NCI-H1930 (cell line): ENCODE measurements at places on chromosomes 12 and 14.

DNA sequence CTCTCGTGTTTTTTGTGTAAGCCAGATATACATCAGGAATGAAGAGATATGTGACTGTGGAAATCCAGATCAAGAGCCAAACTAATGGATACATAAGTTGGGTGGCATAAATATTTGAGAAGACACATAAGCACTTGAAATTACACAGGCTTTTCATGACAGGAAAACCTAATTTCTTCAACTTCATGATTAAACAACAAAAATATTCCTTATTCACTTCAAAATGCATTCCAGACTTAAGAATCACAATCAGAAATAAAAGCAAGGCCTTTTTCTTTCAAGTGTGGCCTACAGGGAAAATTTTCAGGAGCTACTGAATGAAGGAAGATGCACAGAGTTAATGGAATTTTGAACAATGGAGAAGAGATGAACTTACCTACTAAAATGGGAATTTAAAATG lies 515.6 kb downstream of the FOXG1 start:
- no peak for DNase-seq

GRCh38 chr12:11834104-11834812 lies 184.8 kb downstream of the ETV6 start:
- DNase-seq = no peak

DNA sequence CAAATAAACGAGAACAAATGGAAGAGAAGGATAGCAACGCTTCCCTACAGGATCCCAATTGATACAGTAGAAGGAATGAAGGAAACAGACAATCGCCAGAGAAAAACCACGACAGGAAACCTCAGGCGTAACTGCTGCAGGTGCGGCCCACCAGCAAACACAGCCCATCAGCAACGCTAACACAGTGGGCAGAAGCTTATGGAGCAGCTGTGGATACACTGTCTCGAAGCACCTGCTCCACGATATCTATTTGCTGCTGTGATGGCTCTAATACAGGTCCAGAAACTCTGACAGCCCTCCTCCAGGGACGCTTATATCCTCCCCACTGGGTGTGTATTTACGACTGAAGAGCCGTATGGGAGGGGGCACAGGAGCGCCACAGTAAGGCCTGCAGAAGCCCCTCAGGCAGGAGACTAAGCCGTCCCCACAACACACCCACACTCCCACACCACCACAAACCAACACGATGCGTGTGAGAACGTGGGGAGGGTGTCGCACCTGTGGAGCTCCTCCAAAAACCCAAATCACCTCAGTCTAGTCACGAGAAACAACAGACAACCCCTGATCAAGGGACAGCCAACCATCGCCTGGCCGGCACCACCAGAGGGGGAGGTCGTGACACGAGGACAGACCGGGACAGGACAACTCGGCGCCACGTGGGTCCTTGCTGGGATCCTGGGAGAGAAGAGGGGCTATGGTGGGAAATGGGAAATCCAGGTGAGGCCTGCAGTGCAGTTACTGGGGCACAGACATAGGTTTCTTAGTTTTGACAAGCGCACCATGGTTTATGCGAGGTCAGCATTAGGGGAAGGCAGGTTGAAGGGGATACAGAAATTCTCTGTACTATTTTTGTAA lies 24.0 kb downstream of the POLE start:
- DNase-seq = no peak

DNA sequence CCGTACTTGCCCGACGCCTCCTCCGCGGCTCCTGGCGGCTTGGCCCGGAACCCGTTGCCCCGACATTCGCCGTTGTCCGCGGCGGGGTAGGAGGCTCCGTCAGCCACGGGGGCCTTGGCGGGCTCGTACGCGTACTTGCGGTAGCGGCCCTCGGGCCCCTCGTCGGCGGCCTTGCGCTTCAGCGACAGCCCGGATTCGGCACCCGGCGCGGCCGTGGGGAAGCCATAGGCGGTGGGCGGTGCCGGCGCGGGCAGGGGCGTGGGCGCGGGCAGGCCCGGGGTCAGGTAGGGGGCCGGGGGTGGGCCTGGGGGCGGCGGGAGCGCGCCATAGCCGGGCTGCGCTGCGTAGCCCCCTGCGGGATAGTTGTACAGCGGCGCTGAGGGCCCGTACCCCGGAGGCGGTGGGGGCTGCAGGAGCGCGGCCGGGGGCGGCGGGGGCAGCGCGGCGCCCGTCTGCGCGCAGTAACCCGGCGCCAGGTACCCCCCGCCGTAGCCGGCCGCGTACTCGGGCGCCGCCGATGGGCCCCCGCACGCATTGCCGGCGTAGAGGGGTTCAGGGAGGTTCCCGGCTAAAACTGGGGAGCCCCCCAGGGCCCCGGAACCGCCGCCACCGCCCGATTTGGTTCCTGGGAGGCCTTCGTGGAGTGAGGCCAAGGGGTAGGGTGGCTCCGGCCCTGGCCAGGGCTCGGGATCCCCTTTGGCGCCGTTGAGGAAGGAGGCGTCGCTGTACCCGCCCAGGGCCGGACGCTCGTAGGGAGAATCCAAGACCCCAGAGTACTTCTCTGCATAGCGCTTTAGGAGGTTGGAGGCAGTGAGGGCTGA lies 26.9 kb downstream of the FIGNL2 start:
- DNase-seq = no peak

- DNase-seq = no peak
Measured at GRCh38 chr12:12115514-12115913, 44.8 kb downstream of the BCL2L14 start.

- DNase-seq = no peak
Measured at GRCh38 chr12:77724367-77724957, 106.2 kb upstream of the NAV3 start.

DNA sequence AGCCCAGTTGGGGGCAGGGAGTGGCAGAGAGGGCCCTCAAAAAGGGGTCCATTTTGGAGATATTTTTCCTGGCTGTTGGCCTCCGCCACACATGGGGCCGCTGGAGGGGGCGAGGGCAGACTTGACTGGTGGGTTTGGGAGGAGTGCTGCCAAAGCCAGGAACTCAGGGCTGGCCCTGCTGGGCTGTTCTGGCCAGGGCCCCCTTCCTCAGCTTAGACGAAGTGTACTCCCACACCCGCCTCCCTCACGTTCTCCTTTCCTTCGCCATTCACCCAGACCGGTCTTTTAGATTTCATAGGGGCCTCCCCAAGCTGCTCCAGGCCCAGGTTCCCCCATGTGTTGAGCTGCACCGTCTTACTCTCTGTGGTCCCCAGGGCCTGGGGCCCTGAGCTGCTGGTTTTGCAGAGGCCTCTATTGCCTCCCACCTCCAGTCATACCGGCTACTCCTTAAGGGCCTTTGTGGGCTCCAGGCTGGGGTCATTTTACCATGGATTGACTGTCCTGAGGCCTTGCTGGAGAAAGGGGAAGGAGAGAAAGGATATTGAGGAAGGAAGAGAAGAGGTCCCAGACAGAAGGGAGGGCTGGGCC lies 1.3 kb downstream of the KRT7 start:
- no peak for DNase-seq

GRCh38 chr14:58816416-58817115 lies 178.8 kb downstream of the DACT1 start:
- no peak for DNase-seq

DNA sequence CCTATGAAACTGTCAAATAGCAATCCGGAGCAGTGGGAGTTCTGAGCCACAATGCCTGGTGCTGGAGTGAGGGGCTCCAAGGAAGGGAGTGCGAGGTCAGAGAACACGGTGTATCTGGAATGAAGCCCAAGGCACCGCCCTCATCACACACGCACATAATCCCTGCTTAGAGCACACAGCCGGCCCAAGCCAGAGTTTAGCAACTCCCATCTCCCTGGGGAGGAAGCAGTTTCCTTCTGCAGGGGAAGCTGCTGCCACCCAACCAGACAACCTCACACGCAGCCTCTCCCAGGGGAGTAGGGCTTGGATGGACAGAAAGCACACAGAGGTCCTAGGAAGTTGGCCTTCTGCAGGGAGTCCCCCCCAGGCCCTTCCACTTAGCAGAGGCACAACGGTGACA lies 31.3 kb downstream of the ACTN1 start:
- no peak for DNase-seq

DNA sequence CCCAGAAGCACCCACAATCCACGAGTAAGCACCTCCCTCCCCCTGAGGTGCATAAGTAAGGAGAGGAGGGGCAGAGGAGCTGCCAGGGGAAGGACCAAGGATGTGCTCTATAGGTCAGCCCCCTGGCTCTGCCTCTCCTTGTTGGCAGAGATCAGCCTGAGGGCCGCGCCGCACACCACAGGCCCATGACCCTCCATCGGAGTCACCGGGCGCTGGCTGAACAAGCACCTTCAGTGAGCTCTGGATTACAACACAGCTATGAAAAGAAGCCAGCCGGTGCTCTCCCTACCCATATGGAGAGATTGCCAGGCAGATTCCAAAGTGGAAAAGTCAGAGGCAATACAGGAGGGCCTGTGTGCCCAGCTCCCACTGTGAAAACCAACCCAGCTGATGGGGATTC lies 257.3 kb downstream of the GLT1D1 start:
- DNase-seq = no peak

- no peak for DNase-seq
Measured at GRCh38 chr12:93699271-93700145, 22.3 kb downstream of the CRADD start.

- peak; percentile 75 for DNase-seq
Measured at GRCh38 chr12:13000925-13001774, 1.1 kb upstream of the HEBP1 start.

GRCh38 chr12:29012673-29013072 lies 136.4 kb upstream of the FAR2 start:
- DNase-seq = no peak
